Activated T-cell treated with anti-CD3 and anti-CD28 coated beads, Interleukin-2, amount 50 U/mL, for 4 hours (primary cell): ENCODE measurements at places on chromosomes 1 and 21. TPM values are rescaled to one million over a fixed set of nuclear protein-coding genes. Genes with fewer than 3 reads are reported as not detected.

Gene PRR9
- not detected for total RNA-seq

GRCh38 chr1:3735027-3735681 is 17.1 kb upstream of the CCDC27 start:
- DNase-seq, result no peak

- DNase-seq, result no peak
Observed at GRCh38 chr1:92536211-92536979, 49.7 kb upstream of the GFI1 start.

GRCh38 chr1:224640018-224640417 is 23.9 kb downstream of the CNIH3 start:
- DNase-seq, result no peak
